Stimulated activated CD8-positive, alpha-beta memory T cell treated with anti-CD3 and anti-CD28 coated beads, Interleukin-12 subunit alpha, Interleukin-12 subunit beta, amount 100 ng/mL, for 1 hour (primary cell): ENCODE measurements at places on chromosomes 12 and 14.

GRCh38 chr12:70221626-70222025, 21.6 kb upstream of the CNOT2 start:
- no peak for DNase-seq

DNA sequence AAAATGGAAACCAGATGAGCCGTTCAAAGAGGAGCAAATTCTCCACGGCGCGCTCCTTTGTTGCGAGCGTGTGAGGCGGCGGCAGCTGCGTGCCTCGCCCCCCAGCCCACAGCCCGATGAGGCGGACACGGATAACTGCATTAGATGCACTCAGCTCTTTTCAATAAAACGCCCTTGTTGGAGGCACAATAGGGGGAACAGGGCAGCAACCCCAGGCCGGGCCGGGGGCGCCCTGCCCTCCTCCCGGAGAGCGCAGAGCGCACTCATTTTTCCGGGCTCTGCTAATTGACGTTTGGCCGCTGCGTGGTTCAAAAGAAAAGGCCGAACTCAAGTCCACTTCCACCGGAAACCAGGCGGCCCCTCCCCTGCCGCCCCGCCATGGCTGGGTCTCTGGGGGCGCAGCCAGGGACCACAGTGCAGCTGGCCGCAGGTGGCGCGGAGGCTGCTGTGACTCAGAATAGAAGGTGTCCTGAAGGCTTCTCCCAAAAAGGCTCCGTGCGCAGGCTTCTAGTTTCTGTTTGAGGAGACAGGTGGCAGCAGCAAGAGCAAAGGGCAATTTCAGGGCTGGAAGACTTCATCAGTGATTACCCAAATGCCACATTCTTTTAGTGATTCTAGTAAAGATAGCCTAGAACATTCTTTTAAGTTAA, 29.0 kb upstream of the SMOC1 start:
- no peak for DNase-seq

GRCh38 chr12:123726244-123726643, 14.1 kb downstream of the ATP6V0A2 start:
- no peak for DNase-seq

DNA sequence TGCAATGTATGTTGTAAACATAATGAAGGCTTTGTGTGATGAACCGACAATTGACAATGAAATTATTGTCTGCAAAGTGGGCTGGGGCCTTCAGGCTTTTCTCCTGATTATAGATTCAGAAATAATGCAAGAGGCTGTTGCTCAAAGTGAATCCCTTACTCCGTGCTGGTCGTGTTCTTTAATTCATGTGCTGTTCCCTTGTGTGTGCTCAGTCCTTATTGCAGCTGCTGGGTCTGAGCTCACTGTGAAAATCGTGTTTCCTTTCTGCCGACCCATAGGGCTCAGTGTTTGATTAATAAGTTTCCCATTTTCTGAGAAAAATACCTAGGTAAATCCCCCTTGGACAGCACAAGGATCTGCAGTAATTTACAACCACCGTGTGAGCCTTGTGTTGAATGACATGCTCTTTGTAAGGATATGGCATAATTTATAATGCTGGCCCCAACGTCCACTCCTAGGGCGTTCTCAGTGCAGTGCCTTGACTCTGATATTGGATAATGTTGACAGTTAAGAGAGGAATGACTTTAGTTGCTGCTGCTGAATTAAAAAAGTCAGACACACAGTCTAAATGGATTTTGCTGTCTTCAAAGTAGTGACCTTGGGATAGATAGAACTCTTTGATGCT, 81.6 kb downstream of the RGS6 start:
- DNase-seq, result no peak

- DNase-seq, result no peak
These were observed 59.6 kb downstream of the PRKD1 start for GRCh38 chr14:29868000-29868399.

- peak; percentile 25 for DNase-seq
These were observed 98.8 kb downstream of the CALM1 start for GRCh38 chr14:90495357-90496276.

DNA sequence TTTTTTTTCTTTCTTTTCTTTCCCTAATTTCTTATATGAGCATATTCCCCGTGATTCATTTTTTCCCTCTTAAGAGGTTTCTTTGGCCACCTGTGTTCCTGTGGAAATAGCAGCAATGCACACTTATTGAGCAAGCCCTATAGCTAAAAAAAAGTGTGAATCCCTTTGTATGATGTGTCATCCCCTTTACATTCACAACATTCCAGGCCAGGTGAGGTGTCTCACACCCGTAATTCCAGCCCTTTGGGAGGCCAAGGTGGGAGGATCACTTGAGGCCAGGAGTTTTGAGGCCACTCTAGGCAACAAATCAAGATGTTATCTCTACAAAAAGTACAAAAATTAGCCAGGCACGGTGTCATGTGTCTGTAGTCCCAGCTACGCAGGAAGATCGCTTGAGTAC, 700.4 kb upstream of the TBX3 start:
- DNase-seq, result no peak

- DNase-seq, result peak; percentile 58
These were observed at the start of gene RNU4-1 for GRCh38 chr12:120292661-120293531. Gene RNU4-1 (minus strand): TSS chr12:120293237.

DNA sequence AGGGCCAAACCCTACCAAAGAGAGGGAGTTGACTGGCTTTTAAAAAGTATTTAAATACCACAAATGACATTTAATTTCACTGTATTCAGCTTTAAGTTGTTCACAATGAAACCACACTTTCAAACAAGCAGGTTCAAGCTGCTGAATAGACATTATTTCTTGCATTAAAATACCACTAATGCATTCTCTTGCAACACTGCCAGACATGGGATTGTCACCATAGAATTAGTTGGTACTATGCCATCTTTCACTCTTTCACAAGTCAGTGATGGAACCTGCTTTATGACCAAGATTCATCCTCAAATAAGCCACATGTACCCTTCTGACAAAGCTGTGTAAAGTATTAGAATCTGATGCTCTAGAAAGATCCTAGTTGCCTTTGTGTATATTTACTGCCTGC, 239.4 kb downstream of the PAWR start:
- DNase-seq, result no peak

- no peak for DNase-seq
These were observed 90.8 kb downstream of the STAB2 start for GRCh38 chr12:103677905-103678304.

GRCh38 chr12:131242741-131243496, 289.2 kb downstream of the ADGRD1 start:
- no peak for DNase-seq

- no peak for DNase-seq
These were observed 39.4 kb downstream of the ATF7 start for GRCh38 chr12:53586745-53587144.

DNA sequence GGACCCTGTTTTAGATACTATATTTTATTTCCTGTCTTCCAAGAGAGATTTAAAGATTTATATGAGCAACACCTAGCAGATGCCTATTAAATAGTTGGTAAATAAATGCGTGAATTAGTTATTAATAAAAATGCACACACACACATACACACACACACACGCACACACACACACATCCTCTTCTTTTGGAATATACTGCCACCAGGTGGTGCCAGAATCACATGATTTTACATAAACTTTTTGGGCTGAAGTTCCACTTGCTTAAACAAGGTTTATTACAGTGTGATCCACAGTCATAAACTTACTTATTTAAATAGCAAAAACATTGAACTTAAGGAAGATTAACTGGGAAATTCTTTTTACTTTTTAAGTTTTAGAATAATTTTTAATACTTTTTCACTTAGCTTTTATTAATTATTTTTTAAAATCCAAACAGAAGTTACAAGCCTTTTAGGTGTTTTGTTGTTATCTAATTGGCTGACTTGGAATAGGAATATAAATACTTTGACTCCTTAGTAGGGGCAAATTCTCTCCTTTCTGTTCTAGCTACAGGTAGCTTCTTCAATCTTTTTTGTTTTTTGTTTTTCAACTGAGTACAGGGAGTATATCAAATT, 17.5 kb downstream of the RAD51B start:
- DNase-seq, result peak; percentile 30

- DNase-seq, result peak; percentile 21
These were observed 221.9 kb downstream of the PELI2 start for GRCh38 chr14:56339855-56340701.

GRCh38 chr14:53110096-53110495, 43.0 kb downstream of the DDHD1 start:
- no peak for DNase-seq

GRCh38 chr14:96847451-96847850, 50.3 kb downstream of the VRK1 start:
- DNase-seq, result no peak

GRCh38 chr12:59886131-59886733, 290.4 kb downstream of the SLC16A7 start:
- no peak for DNase-seq

DNA sequence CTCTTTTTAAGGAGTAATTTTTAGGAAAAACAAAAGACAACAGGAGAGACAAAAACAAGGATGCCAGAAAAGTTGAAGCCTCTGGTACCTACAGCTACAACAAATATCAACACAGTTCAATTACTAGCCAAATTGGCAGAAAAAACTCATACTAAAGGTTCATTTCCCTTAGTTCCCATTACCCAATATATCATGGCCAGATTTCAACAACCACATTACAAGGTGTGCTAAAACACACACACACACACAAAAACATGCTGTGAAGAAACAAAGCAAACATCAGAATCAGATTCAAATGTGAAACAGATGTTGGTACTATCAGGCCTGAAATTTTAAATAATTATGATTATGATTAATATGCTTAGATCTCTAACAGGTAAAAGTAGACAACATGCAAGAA, 272.7 kb upstream of the CLEC14A start:
- DNase-seq, result no peak
